ENCODE measurements at places on chromosomes 5 and 9. TPM values are rescaled to one million over a fixed set of nuclear protein-coding genes. Genes with fewer than 3 reads are reported as not detected.

DNA sequence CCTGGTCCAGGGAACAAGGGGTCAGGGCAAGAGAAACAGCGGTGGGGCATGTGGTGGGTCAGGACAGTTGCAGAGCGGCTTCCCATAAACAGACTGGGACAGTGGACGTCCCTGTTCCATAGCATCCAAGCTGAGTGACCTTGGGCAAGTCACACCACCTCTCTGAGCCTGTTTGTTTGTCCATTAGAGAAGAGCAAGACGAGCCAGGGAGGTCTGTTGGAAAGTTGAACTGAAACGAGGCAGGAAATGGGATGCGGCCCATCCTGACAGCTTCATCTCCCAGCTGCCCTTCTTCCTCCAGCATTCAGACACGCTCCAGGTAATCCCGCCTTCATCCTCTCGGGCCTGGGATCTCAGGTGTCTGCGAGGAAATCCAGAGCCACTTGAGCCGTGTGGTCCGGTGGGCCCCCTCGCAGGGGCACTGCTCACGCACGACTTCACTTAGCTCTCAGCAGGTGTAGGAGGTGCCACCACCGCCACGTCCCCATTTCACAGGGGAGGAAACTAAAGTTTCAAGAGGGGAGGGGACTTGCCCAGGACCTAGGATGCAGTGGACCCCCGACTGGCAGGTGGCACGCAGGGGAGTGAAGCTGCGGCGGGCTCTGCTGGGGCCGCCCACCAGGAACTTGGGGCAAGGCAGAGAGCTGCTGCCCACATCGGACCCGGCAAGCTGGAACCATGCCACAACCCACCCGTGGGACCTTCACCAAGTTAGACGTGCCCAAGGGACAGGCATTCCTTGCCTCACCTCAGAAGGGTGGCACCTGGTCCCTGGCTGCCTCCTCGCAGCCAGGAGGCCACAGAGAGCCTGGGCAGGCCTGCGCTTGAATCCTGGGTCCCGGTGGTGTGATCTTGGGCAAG, 13.0 kb downstream of the PTGES2 start:
- peak; percentile 60 for DNase-seq

DNA sequence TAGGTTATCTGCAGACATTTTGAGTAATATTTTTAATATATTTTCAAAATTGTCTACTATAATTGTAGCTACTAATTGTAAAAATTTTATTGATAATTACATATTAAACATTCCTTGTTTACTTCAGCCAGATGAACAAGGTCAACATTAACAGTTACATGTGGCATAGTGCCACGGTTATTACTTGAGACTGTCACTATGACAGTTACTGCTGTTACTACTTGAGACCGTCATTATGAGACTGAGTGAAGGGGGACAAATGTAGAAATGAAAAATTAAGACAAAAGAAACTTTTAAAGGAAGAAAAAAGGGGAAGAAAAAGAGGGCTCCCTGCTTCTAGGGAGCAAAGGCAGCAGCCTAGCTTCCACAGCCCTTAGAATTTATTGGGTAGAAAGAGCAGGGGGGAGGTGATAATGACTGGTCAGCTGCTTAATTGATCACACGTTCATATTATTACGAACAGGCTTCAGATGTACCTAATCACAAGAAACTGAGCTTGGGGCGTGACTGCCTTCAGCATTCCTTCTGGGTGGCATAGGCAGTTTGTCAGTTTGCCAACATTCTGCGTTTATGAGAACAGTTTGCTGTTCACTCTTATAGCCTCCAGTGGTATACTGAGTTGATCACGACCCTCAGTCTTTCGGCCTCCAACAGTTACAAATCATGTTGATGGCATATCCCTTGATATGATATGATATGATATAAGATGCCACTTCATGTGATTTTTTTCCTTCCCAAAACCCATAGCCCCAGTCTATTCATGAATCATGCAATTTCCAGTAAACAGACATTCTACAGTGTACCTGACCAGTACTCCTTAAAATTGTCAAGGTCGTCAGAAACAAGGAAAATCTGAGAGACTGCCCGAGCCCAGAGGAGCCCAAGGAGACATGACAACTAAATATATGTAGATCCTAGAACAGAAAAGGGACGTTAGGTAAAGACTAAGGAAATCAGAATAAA, 13.1 kb downstream of the MARCHF6 start:
- DNase-seq, result no peak

GRCh38 chr9:99197124-99197630, 24.6 kb downstream of the ALG2 start:
- DNase-seq, result no peak

DNA sequence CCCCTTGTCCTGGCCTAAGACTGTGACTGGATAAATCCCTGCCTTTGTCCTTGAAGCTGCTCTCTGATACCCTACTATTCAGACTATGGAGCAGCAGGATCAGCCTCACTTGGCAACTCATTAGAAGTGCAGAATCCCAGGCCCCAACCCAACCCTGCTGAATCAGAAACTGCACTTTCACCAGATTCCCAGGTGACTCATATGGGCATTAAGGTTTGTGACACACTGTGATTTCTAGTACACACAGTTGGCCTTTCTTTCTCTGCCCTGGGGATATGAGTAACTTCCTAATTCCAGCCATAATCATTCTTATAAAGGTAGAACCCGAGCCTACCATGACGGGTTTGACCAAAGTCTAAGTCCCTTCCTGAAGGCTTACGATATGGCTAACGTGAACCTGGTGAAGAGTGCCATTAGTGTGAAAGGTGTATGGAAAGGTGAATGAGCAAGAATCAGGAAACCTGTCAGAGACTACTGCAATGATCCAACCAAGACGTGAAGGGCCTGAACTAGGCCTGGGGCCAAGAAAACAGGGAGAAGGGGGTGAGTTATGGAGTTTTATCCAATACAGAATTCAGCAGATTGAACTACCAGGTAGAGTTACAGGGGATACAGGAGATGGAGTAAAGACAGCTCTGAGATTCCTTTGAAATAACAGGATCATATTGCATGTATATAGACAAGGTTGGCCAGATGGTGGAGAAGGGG, 533.0 kb downstream of the BNC2 start:
- DNase-seq, result no peak

DNA sequence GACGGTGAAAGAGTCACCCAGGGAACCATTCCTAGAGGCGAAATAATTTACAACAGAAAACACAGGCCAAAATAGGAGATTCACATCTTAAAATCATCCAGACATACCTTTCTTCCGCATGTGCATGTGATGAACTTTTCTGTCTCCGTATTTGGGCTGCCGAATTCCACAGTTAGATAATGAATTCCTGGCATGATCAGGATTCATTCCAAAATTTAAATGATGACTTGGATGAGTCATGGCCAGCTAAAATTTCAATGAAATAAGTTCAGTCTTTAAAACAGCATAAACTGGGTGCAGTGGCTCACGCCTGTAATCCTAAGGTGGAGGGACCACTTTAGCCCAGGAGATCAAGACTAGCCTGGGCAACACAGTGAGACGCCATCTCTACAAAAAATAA, 82.7 kb downstream of the DROSHA start:
- no peak for DNase-seq

DNA sequence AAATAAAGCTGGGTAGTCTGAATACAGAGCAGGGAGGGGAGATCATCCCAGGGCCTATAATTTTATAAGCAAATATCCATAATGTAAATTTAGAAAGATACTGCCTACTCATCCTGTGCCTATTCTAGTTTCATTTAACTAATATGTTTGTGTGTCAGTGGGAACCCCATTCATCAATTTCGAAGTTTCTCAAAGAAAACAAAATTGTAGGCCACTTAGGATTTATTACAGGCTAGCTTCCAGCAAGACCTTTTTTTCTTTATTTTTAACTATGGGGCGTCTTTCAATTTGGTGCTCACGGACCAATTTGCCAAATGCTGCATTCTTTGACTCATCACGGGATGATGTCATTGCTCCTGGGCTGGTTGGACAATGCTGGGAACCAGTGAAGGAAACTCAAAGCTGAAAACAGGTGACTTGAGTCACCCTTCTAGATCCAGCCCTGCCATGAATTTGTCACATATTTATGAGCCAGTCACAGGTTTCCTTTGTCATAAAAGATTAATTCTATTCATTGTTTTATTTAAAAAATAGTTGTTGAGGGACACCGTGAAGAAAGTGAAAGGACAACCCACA, 13.4 kb downstream of the PCSK5 start:
- DNase-seq, result no peak

DNA sequence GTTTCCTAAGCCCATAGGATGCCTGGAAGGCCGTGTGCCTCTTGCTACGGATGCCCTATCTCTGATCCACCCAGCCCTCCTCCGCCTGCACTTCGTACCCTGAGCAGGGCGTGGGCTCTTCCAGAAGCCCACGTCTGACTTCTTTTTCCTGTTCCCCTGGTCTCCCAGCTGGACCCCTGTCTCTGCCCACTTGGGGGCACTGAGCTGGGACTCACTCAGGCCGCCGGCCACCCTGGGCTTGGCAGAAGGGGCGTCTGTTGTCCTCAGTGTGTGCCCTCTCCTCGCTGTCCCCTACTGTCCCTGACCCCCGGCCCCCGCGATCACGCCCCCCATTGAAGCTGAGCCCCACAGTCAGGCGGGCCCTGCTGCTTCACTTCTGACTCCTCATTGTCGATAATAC, 22.0 kb upstream of the RXRA start:
- peak; percentile 42 for DNase-seq

- no peak for DNase-seq
Measured at GRCh38 chr5:57002959-57003485, 51.1 kb upstream of the MIER3 start.

- no peak for DNase-seq
Measured at GRCh38 chr5:52838326-52839015, 50.8 kb downstream of the ITGA1 start.

GRCh38 chr5:75364571-75365280, 27.7 kb downstream of the HMGCR start:
- DNase-seq, result no peak

PPWD1 gene
- total RNA-seq, result 47.1 TPM

PCDHGA6 gene
- total RNA-seq, result 10.3 TPM

FOXD4 gene
- total RNA-seq, result 0.45 TPM

ANGPTL2 gene
- total RNA-seq, result 46.4 TPM
